Upper lobe of right lung (tissue), 1 donor: ENCODE measurements at places on chromosomes 2 and 18. TPM values are rescaled to one million over a fixed set of nuclear protein-coding genes. Genes with fewer than 3 reads are reported as not detected.

- no peaks in the 10 kb centered on the region for H3K4me1 ChIP-seq
- no peaks in the 10 kb centered on the region for H3K36me3 ChIP-seq
- no peak overlapping the region for H3K27ac ChIP-seq
These were observed 105.1 kb downstream of the EPB41L5 start for GRCh38 chr2:120118018-120118417.

GRCh38 chr2:236178890-236179235, 10.7 kb upstream of the GBX2 start:
- DNase-seq, result no peak
- peaks cover 17% of the 10 kb centered on the region for H3K4me1 ChIP-seq
- H3K27me3 ChIP-seq, result peaks cover 83% of the 10 kb centered on the region
- H3K27ac ChIP-seq, result no peak overlapping the region

IAH1 gene
- total RNA-seq, result 39.0 TPM

GRCh38 chr2:191983591-191983990, 136.7 kb upstream of the CAVIN2 start:
- no peaks in the 10 kb centered on the region for H3K36me3 ChIP-seq
- H3K27me3 ChIP-seq, result no peaks in the 10 kb centered on the region
- H3K4me1 ChIP-seq, result no peaks in the 10 kb centered on the region
- no peak overlapping the region for H3K4me3 ChIP-seq

DNA sequence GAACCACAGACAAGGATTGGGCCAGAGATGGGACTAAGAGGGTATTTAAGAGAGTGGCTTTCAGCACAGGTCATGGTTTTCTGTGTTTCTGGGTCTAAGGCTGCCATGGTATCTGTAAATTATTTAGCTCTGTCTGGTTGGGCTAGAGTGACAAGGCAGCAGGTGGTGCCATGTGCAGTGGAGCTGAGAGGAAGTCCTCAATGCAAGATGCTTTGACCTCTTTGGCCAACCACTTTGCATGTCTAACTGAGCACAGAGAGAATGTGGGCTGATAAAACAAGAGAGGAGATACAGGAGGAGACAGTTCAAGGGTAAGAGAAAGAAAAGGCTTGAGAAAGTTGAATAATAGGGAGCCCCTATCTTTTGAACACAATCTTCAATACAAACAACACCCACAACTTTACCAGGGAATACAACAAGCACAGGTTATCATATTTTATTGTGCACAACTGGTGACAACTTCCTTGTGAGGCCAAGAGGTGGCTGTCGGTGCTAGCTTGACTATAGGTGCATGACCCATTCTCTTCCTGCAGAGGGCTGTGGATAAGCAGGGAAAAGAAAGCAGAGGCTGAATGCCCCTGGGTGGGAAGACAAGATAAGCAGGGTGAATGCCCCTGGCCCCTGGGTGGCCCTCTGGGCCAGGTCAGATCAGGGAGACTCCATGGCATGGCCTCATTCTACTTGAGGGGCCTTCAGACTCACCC, 12.3 kb downstream of the FLACC1 start:
- H3K4me1 ChIP-seq, result no peaks in the 10 kb centered on the region
- H3K4me3 ChIP-seq, result no peak overlapping the region

DNA sequence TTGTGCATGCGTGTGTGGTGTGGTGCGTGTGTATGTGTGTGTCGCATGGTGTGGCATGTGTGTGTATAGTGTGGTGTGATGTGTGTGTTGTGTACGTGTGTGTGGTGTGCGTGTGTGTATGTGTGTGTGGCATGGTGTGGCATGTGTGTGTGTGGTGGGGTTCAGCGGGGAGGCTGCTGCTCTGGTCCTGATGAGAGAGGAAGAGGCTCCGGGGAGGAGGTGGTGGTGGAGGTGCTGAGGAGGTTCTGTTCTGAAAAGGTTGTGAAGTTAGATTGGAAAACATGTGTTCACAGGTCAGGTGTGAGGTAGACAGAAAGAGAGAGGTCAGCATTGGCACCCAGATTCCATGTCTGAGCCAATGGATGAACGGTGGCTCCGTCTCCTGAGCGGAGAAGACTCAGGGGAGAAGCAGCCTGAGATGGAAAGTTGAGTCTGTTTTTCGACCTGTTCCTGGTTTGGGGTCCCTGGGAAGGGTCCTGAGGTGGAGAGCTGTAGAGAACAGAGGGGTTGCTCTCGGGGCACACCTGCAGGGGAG, 67.2 kb upstream of the HDAC4 start:
- DNase-seq, result no peak
- no peaks in the 10 kb centered on the region for H3K36me3 ChIP-seq
- H3K27ac ChIP-seq, result no peak overlapping the region
- H3K4me1 ChIP-seq, result no peaks in the 10 kb centered on the region
- no peak overlapping the region for H3K4me3 ChIP-seq
- no peaks in the 10 kb centered on the region for H3K27me3 ChIP-seq

- H3K36me3 ChIP-seq, result no peaks in the 10 kb centered on the region
- no peak overlapping the region for H3K27ac ChIP-seq
- no peak for DNase-seq
- H3K4me1 ChIP-seq, result peaks cover 4% of the 10 kb centered on the region
These were observed 11.6 kb upstream of the SPTBN1 start for GRCh38 chr2:54444503-54444902.

DNA sequence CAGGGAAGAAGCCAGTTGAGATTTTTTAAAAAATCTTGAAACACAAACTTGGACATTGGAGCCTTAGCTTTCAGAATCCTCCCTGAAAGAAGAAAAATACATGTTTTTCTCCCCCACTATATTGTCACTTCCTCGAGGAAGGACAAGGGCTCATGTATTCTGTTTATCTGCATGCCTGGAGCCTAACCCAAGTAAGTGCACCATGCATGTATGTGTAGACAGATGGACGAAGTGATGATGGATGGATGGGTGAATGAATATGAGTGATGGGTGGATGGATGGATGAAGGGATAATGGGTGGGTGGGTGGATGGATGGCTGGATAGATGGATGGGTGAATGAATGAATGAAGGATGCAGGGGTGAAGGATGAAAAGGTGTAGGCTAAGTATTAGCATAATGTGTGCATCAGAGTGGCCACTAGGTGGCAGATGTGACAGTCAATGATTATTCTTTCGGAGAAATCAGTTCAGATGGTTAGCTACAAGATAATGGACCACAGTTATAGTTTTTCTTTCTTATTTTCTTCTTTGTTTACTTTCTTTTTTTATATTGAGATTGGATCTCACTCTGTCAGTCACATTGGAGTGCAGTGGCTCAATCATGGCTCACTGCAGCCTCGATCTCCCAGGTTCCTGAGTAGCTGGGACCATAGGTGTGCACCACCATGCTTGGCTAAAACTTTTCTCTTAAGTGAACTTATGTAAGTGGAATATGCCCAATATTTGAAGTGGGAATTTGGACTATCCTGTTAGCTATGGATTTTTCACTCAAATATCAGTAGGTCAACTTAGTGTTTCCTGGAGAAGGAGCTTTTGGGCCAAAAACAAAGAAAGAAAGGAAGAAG, 18.5 kb upstream of the CCDC93 start:
- H3K4me3 ChIP-seq, result no peak overlapping the region
- no peak for DNase-seq
- H3K36me3 ChIP-seq, result no peaks in the 10 kb centered on the region
- no peaks in the 10 kb centered on the region for H3K4me1 ChIP-seq
- H3K27ac ChIP-seq, result no peak overlapping the region

- no peak for DNase-seq
- H3K4me1 ChIP-seq, result no peaks in the 10 kb centered on the region
- H3K27me3 ChIP-seq, result no peaks in the 10 kb centered on the region
- no peaks in the 10 kb centered on the region for H3K36me3 ChIP-seq
- no peak overlapping the region for H3K27ac ChIP-seq
These were observed 71.4 kb downstream of the RAPGEF4 start for GRCh38 chr2:172806996-172807395.

NOL4 gene
- not detected for total RNA-seq

- H3K27ac ChIP-seq, result no peak overlapping the region
These were observed 29.3 kb upstream of the LBH start for GRCh38 chr2:30201990-30202389.

DNA sequence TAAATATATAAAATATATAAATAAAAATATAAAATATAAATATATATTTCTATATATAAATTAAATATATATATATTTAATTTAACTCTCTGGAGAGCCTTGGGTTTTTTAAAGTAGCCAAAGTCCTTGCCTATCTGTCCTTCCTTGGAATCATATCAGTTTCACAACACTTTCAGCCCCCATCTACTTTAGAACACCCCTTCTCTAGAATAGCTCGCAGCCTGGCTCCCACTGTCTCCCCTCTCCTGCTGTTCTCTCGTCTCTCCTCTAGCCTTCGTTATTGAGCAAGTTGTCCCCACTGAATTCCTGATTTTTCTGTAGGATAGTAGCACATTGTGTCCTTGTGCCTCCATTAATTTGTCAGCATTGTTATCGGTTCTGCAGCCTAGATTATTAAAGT, 677.0 kb downstream of the RNF144A start:
- DNase-seq, result no peak
- no peak overlapping the region for H3K27ac ChIP-seq
- H3K27me3 ChIP-seq, result no peaks in the 10 kb centered on the region
- no peaks in the 10 kb centered on the region for H3K4me1 ChIP-seq
- no peak overlapping the region for H3K4me3 ChIP-seq
- H3K36me3 ChIP-seq, result no peaks in the 10 kb centered on the region

- H3K27me3 ChIP-seq, result no peaks in the 10 kb centered on the region
- no peak overlapping the region for H3K27ac ChIP-seq
- peaks cover 10% of the 10 kb centered on the region for H3K4me1 ChIP-seq
- no peak for DNase-seq
These were observed 38.6 kb downstream of the ALPK2 start for GRCh38 chr18:58590254-58590653.

SCTR gene
- 21.0 TPM for total RNA-seq

DNA sequence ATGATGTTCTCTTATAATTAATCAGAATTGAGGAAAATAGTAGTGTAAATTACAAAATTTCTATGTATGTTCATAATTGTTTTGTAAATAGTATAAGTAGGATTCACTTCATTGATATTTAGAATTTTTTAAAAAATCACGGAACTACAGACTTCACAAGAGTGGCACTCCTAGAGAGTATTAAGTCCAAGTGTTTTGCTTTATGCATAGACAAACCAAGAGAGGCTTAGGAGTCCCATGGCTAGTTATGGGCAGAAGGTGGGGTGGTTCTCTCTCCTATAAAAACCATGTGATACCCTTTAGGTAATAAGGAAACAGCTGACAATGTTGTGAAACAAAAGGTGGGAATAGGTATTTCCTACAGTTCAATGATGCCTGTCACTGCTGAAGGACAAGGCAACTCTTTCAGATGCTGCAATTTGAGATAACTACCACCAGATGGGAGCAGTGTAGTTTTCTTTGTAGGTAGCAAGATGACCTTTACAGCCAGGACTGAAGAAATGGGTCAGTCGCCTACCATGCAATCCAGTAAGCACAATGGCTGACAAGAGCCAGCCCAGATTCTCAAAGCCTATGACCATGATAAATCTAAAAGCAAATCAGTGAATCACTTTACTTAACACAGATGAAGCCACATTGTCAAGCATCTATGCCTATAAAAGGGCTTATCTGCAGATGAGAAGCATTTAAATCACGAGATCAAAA, 83.9 kb downstream of the AAK1 start:
- peaks cover 27% of the 10 kb centered on the region for H3K4me1 ChIP-seq
- H3K27ac ChIP-seq, result no peak overlapping the region
- no peak for DNase-seq
- no peaks in the 10 kb centered on the region for H3K36me3 ChIP-seq
- no peaks in the 10 kb centered on the region for H3K27me3 ChIP-seq

DNA sequence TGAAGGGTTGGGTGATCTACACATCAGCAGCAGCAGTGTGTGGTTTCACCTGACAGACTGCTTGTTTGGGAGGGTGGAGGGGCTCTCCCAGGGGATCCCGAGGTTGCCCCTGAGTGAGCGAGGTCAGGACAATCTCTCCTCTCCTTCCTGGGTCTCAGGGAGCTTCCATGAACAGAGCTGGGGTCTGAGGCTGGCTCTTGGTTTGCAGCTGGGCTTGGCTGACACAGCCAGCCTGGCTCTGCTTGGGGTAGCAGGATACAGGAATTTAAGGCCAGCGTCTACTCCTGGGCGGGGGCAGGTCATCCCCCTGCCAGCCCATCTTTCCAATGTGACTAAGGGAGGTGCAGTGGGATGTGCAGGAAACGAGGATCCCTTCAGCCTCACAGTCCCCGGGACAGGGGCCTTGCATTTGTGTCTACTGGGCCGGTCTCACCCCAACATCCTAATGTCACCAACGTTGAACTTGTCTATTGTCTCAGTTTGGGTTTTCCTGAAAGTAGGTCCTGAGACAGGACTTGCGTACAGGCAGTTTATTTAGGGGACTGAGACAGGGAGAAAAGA, 262.6 kb upstream of the HDAC4 start:
- H3K4me3 ChIP-seq, result no peak overlapping the region
- H3K36me3 ChIP-seq, result no peaks in the 10 kb centered on the region
- no peak overlapping the region for H3K27ac ChIP-seq
- H3K4me1 ChIP-seq, result peaks cover 5% of the 10 kb centered on the region
- peaks cover 24% of the 10 kb centered on the region for H3K27me3 ChIP-seq

TMEFF2 gene
- not detected for total RNA-seq

- H3K4me1 ChIP-seq, result no peaks in the 10 kb centered on the region
- H3K4me3 ChIP-seq, result no peak overlapping the region
- H3K27me3 ChIP-seq, result no peaks in the 10 kb centered on the region
- DNase-seq, result no peak
These were observed 22.8 kb upstream of the MYO3B start for GRCh38 chr2:170155022-170155722.

DNA sequence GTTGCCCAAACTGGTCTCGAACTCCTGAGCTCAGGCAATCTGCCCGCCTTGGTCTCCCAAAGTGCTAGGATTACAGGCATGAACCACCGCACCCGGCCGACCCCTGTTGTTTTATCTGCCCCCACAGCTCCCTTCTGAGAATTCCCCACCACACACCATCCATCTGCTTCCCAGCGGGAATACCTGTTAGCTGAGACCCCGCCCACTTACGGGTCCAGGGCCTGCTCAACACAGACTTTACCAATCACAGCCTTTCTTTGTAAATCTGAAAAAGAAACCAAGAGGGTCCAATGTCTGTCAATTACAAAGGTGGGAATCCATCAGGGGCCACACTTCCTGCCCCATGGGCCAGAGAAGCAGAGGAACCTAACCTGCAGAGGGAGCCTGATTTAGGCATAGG, 14.2 kb upstream of the CABLES1 start:
- no peaks in the 10 kb centered on the region for H3K27me3 ChIP-seq
- H3K27ac ChIP-seq, result no peak overlapping the region
- no peak for DNase-seq
- H3K4me3 ChIP-seq, result no peak overlapping the region
- no peaks in the 10 kb centered on the region for H3K4me1 ChIP-seq

TUBA3E gene
- not detected for total RNA-seq

- no peak for DNase-seq
- no peak overlapping the region for H3K4me3 ChIP-seq
- H3K27ac ChIP-seq, result no peak overlapping the region
These were observed 339.5 kb upstream of the GCFC2 start for GRCh38 chr2:76050196-76050595.

DNA sequence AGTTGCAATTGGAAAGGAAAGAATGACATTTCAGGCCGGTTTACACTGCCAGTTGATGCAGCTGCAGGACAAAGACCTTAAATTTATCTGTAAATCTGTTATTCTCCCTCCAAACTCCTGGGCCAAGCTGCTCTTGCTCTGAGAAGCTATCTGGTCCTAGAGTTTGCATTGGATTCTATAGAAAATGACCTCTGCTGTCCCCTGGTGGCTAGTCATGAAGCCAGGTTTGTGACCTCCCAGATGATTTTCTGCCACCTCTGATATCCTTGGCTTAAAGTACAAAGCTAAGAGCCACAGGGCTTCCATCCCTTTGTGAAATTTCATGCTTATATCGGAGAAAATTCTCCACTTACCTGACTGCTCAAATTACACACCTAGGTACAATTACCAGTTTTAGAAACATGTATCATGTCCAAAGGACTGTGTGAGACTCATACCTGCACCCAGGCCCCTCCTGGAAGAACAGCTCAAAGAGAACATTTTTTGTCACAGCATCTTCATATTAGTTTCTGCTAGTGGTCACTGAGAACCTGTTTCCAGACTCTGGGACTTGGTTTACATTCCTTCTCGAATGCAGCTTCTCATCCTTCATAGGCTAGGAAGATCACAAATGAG, 28.9 kb upstream of the IER3IP1 start:
- H3K4me3 ChIP-seq, result no peak overlapping the region
- peaks cover 9% of the 10 kb centered on the region for H3K27me3 ChIP-seq
- no peaks in the 10 kb centered on the region for H3K4me1 ChIP-seq
